ENCODE measurements at places on chromosomes 11 and 22.

DNA sequence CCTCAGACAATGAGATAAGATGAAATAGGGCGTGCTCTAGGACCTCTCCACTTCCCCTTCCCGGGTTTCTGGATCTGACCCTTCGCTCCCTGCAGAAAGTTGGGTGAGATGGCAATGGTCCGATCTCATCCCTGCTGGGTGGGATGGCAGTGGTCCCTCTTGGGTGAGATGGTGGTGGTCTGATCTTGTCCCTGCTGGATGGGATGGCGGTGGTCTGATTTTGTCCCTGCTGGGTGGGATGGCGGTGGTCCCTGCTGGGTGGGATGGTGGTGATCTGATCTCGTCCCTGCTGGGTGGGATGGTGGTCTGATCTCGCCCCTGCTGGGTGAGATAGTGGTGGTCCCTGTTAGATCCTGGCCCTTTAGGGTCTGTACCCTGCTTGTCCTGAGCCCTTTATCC lies 21.3 kb downstream of the ST14 start:
- no peak for DNase-seq

- no peak for DNase-seq
Measured at GRCh38 chr11:80596291-80596810, 1155.5 kb upstream of the TENM4 start.

GRCh38 chr22:32355760-32356159 lies 1.9 kb upstream of the RFPL3 start:
- no peak for DNase-seq

DNA sequence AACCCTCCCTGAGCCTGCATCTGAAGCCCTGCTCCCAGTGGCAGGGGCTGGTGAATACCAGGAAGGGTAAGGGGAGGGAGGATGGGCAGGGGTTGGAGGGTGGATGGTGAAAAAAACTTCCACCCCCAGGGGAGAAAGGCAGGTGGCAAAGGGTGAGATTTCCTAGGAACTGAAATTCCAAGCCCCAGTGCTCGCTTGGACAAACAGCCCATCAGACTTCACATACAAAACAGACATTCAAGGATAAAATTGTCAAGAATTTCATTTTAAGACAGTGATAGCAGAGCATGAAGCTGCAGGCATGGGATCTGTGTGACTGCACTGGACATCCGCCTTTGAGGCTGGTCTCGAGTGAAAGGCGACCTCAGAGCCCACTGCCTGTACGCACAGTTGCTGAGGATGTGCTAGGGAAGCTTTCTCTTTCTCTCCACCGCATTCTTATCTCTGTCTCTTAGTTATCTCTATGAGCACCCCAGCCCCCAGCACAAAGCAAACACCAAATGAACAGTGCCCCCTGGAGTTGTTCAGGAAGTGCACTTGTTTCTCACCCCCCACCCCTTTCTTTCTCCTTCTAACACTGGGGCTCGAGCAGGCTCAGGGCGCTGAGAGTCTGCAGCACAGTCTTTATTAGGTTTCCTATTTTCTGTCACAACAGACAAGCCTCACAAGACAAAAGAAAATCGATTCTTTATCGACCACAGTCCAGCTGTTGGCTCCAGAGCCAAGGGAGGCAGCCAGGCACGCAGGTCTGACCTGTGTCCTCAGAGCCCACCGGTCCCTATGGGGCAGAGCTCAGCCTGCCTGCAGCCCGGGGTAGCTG lies 237.3 kb upstream of the NCAM1 start:
- no peak for DNase-seq

DNA sequence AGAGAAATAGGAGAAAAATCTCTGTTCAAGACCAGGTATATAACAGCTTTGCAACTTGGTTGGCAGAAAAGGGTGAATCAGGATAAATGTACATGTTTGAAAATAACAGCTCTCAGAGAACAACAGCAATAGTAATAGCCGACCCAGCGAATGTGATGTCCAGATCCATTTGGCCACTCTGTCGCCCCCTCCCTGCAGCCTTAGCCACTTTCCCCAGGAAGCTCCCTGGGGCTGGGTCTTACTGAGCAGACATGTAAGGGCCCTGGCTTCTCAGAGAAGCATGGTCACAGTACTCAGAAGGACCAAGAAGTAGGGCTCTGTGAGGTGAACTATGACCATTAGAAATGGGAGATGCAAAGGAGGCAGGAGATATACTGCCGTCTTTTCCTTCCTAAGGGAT lies 154.1 kb upstream of the SNX19 start:
- no peak for DNase-seq

DNA sequence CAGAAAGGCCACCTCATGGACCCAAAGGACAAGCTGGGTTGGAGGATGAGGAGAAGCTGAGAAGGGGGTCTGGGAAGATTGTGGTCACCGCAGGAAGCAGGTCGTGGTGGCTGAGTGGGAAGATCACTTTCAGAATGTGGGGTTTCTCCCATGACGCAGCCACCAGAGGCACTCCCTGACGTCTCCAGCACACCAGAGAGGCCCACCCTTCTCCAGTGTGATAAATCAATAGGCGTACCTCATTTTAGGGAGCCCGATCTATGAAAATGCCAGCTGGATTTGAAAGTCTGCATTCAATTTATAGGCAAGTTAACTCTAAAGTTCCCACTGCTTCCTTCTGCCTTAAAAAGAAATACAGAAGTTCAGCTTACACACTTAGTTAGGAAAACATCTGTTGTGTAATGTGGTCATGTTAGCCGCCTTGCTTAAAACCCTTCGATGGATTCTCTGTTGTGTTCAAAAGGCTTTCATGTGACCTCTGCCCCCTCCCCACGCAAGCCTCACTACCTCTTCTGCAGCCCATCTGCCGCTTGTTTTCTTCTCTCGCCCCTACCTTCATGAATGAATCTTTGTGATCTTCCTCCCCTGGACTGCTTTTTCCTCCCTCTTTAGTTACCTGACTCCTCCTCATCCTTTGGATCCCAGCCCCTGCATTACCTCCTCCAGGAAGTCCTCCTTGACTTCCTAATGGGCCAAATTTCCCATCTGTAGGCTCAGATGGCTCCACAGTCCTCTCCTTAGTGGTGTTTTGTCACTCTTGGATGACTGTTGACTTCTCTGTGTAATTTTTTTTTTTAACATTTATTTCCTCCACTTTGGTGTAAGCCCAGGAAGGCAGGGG lies 10.7 kb downstream of the TSPAN18 start:
- DNase-seq: no peak

DNA sequence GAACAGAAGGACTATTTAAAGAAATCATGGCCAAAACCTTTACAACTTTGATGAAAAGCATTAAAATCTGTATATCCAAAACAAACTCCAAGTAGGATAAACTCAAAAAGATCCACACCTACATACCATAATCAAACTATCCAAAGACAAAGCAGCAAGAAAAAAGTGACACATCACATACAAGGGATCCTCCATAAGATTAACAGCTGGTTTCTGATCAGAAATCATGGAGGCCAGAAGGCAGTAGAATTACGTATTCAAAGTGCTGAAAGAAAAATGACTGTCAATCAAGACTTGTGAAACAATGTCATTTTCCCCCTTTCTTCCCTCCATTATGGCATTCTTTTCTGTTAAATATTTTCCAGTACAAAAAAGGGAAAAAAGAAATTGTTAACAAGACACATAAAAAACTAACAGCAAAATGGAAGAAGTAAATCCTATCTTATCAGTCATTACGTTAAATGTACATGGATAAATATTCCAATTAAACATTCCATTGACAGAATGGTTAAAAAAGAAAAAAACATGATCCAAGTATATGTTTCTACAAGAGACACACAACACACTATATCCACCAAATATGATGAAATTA lies 34.2 kb upstream of the ARHGAP32 start:
- no peak for DNase-seq
